A172 (cell line): ENCODE measurements at places on chromosomes 6 and 20. TPM values are rescaled to one million over a fixed set of nuclear protein-coding genes. Genes with fewer than 3 reads are reported as not detected.

DNA sequence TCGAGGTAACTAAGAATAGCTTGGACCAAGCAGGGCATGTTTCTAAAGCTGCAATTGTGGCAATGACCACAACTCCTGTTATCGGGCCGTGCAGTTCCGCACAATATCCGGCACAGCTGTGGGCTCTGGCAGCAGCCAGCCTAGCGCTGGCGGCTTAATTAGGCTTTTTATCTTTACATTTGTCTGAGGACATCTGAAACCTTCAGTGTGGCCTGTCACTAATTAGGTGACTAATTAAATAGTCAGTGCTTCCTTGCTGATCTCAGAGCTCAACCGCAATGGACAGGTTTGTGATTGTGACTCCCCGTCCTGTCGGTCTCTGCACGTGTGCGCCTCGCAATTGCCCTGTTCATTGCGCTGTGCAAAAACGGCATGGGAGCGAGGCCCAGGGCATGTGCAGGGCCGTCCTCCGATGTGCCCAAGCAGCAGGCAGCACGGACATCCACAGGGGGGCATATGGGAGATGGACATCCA, 134.8 kb upstream of the INSM1 start:
- peak; percentile 84 for DNase-seq

DNA sequence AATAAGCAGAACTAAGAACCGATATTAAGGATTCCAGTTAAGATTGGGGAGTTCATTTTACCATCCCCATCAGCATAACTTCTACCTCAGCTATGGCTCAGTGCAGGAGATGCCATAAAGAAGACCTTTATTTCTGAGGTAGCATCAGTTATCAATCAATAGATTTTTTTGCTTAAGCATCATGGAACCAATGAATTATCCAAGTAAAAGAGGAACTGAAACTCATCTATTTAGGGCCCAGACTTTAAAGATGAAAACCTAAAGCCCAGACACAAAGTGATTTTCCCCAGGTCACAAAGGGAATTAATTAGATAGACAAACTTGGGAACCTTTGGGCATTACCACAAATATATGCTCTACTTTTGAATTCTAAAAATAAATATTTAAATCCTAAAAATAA, 59.2 kb upstream of the TINAG start:
- no peak for DNase-seq

- DNase-seq, result no peak
Measured at GRCh38 chr20:33566781-33567603, 77.1 kb downstream of the CBFA2T2 start.

DNA sequence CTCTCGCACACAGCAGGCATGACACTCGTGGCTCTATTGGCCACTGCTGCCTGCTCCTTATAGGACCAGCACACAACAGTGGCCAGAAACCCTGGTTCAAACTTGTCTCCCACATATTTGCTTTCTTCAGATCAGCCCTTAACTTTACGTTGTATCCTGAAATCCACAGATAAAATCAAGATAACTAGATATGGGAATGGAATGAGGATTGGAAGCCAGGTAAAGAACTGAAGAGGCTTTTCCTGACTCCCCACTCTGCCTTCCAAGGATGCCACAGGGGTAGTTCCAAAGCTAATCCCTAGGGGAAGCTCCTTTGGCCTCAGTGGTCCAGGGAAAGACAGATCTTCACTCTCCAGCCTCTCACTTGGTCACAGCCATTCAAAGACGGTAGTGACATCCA, 86.5 kb downstream of the INSM1 start:
- DNase-seq, result no peak

DNA sequence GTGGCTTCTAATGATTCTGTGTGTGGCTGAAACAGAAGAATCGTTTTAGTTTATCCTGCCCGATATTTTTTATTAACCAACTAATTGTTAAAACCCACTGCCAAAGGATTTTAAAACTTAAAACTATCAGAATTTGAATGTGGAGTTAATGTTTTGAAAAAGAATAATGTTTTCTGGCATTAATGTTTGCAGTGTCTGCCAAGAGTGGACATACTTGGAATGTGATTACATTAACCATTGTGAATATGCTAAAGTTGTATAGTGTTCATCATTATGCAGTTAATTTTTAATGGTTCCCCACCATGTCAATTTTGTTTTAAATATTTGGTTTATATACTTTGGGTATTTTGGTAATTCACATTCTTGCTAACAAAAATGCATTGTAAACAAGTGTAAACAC, 24.4 kb downstream of the DCBLD1 start:
- DNase-seq, result no peak

DNA sequence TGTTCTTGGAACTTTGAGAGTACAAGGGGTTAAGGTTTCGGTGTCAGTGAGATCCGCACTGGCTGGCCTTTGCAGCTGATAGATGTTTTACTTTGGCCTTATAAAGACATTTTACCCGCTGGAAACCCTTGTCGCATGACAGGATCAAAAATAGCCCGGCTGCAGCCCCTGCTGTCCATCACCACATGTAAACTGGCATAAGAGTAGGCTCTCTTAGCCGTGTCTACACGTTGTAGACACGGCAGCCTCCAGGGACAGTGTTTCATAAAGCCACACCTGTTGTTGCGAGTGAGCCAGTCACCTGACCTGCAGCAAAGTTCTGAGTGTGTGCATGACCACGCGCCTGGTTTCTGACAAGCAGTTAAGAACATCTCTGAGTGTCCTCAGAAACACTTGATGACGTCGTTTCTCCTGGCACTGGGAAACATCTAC, 8.5 kb downstream of the RBM24 start:
- DNase-seq, result no peak

DNA sequence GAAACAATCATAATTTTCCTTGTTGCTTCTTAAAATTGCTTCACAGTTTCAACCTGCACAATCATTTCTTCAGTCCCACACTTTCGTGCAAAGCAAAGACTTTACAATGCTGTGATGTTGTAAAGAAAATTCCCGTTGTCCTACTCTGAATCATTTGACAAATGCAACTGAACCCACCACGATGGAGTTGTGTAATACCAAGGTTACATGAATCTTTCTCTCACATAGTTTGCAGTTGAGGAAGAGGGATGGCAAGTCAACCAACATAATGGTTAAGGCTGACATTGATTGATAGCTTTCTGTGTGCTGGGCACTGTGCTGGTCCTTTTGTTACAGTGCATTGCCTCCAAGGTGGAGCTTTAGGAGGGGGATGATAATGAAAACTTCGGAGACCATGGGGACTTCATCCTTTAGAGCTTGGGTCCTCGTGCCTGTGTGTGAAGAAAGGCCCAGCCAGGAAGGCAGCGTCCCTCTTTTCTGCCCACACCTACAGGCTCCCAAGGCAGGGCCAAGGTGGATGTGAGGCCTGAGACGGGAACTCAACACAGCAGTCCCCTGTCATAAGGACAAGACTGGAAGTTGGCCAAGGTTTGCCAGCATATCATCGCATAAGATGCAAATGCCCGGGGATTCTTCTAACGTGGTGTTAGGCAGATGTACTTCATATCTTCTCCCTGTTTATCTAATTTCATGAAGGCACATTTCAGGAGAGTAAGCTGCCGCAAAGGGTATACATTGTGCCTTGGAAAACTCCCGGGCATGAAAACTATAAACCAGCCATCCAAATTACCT, 96.9 kb downstream of the LY86 start:
- DNase-seq, result no peak

- peak; percentile 89 for DNase-seq
Measured at GRCh38 chr6:33692760-33693158, 18.7 kb downstream of the UQCC2 start.

DNA sequence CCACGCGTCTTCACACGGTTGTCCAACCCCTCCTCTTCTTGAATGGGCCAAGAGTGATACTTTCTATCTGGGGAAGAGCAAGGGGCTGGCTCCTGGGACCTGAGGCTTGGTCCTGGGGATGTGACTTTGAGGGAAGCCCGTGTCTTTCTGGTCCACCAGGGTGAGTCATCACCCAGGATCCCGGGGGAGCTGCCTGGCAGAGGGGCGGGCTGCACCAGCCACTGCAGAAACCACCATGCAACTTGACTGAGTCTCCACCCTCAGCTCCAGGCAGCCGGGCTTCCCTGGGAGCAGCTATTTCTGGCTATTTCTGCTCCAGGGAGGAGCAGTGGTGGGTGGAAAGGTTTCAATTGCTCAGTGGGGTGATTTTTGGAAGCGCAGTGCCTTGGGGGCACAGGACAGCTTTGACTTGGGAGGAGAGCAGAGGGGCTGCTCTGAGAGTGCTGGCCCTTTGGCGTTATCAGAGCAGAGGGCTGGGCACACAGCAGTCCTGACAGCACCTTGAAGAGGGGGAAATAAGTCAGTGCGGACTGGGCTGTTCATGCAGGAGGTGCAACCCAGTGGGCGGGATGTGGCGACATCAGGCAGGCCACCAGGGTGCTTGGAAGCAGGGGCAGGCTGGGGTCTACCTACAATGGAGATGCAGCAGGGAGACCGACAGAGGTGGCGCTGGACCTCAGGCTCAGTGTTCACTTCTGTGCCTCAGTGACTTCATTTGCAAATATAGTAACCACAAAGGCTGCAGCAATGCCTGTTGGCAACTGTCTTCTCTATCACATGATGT, 45.1 kb upstream of the FAM83D start:
- DNase-seq, result peak; percentile 62

DNA sequence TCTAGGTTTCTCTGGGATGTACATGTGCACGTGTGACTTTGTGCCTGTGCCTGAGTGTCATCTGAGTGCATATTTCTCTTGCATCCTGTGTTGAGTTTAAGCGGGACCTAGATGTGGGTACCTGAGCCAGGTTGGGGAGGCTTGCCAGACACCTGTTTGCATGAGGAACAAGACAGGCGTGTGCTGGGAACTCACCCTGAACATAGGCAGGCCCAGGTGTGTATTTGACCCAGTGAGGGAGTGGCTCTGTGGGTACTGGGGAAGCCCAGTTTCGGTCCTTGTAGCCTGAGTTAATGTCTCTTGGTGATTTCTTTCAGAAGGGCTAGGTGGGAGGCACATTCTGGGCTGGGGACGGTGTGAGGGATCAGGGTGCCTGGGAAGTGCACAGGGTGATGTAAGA, 98.6 kb downstream of the TMEM170B start:
- DNase-seq, result no peak

- DNase-seq, result no peak
Measured at GRCh38 chr6:53840027-53840426, 45.2 kb downstream of the LRRC1 start.

GRCh38 chr6:28922821-28923317, 916 bp downstream of the TRIM27 start:
- DNase-seq, result peak; percentile 23

DNA sequence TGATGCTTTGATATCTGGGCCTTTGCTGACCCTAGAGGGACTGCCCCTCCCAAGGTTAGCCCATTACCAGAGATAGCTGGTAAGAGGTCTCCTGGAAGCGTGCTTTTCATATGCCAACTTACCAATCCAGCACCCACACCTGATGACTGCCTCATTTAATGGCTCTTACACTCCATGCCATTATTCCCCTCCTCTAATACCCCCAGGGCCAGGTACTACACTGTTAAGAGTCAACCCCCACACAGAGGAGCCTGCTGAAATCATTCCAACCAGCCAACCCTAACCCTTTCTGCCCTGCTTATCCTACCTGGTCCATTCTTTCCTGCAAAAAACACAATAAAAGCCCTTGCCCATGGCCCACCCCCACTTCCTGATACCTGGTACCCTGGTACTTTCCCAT, 736.8 kb upstream of the SLC35B3 start:
- no peak for DNase-seq

- DNase-seq, result no peak
Measured at GRCh38 chr6:1491591-1492319, 102.4 kb downstream of the FOXF2 start.

MMP24 gene
- total RNA-seq, result 5.2 and 14.2 TPM in 2 replicates

SMIM13 gene
- 12.3 and 12.9 TPM in 2 replicates for total RNA-seq

HUS1B gene
- 0.12 and 1.2 TPM in 2 replicates for total RNA-seq
